Activated T-cell treated with anti-CD3 and anti-CD28 coated beads for 48 hours (primary cell): ENCODE measurements at places on chromosomes 12 and 14.

GRCh38 chr14:64702493-64703394 lies 1.5 kb upstream of the PLEKHG3 start:
- no peak for DNase-seq

- DNase-seq: no peak
Observed at GRCh38 chr12:50185970-50186663, 18.9 kb upstream of the CERS5 start.

DNA sequence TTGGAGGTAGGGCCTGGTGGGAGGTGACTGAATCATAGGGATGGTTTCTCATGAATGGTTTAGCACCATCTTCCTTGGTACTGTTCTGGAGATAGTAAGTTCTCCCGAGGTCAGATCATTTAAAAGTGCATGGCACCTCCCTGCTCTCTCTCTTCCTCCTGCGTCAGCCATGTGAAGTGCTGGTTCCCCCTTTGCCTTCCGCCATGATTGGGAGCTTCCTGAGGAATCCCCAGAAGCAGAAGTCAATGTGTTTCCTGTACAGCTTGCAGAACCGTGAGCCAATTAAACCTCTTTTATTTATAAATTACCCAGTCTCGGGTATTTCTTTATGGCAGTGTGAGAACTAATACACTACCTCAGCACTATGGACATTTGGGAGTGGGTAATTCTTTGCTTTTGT lies 4.8 kb upstream of the LGMN start:
- no peak for DNase-seq

DNA sequence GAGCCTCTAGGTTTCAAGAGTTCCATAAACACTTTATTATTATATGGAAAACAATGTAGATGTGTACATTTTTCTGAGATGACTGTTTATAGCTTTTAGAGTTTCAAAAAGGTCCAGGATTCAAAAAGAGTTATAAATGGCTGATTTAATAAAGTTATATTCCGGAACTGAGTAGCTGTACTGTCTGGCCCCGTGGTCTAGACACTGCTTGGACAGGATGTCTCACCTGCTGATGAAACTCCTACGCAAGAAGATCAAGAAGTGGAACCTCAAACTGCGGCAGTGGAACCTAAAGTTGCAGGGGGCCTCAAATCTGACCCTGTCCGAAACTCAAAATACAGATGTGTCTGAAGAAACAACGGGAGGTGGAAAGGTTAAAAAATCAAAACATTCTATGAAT lies 69.7 kb downstream of the DCAF5 start:
- no peak for DNase-seq
